Immature natural killer cell (primary cell): ENCODE measurements at places on chromosomes 13 and 19.

GRCh38 chr13:112029143-112029542 is 37.8 kb upstream of the SOX1 start:
- no peak for DNase-seq

- no peak for DNase-seq
Measured at GRCh38 chr19:31416548-31416947, 67.3 kb upstream of the TSHZ3 start.

- no peak for DNase-seq
Measured at GRCh38 chr19:48196933-48197665, 26.6 kb downstream of the ZSWIM9 start.

GRCh38 chr13:59570204-59570603 is 593.5 kb downstream of the DIAPH3 start:
- no peak for DNase-seq

DNA sequence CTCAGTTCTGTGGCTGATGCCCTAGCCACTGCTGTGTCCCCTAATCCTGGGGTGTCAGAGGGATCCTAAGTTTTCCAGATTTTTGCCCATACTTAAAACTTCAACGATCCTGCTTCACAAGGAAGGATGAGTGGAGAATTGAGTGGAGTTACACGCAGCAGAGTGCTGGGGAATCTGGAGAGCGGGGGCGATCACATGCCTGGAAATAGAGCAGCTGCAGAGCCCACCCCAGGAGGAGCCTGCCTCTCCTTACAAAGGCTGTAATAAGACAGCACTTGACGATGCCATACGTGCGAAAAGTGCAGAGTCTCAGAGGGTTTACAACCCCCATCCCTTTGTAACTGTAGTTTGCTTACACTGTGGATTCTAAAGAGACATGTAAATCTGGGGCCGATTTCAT is 40.6 kb downstream of the SUGP2 start:
- DNase-seq = no peak

GRCh38 chr13:43652760-43653159 is 134.0 kb downstream of the ENOX1 start:
- no peak for DNase-seq

- DNase-seq = no peak
Measured at GRCh38 chr13:41742917-41743552, 217.9 kb downstream of the VWA8 start.

GRCh38 chr19:28594737-28595136 is 618.2 kb downstream of the UQCRFS1 start:
- no peak for DNase-seq

- DNase-seq = no peak
Measured at GRCh38 chr13:36840718-36841250, 21.8 kb downstream of the RFXAP start.

DNA sequence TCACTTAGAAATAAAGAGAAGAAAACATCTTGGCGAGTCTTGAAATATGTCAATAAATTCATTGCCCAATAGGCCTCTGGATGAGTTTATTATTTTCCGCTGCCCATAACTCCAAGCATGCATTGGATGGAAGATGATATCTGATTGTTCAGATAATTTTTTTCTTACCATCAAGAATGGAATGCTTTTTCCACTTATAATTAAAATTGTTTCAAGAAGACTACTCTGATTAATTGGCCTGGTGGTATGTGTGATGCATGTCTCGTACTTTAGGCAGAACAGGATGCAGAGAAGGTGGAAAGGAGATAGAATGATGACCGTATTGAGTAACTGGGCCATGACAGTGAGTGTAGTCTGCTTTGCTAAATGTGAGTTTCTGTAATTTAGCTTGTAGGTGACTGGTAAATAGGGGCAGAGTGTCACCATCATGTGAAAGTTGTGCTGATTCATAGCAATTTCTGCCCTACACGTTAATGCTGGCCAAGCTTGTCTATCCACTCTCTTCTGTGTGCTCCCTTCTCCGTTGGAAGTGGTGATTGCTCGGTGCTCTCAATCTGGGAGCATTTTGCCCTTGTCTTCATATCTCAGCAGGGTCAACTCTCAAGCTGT is 13.5 kb upstream of the SPATA13 start:
- no peak for DNase-seq

- no peak for DNase-seq
Measured at GRCh38 chr13:110914081-110914330, 863 bp downstream of the ANKRD10 start.

DNA sequence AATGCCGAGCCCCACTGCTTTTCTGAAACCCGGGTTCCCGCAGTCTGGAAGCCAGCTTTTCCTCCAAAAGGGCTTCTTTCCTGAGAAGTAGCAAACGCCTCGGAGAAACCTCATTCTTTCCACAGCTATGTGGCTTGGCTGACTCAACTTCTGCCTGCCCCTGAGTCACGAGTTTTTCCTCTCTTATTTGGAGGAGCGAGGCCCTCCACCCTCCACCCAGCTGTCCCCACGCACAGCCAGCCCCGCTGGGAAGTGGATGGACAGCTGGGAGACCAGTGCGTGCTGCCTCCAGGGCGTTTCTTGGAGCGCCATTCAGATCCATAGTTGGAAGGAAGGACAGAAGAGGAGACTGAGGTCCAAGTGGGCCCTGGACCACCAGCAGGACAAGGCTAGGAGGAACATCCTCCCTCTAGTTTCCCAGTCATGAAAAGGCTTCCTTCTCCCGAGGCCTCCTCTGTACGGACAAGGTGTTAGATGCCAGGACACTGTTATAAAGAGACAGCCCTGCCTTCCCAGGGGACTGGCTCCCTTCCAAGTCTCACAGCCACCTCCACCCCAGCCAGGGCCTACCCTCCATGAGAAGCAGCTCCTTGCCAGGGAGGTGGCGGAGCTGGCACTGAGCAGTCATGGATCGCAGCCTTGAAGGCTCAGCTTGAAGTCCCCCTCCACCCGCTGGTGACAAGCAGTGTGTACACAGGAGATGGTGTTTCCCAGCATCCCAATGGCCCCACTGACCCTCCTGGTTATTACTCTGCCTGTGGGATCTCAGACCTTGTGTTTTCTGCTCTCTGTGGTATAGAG is 2.5 kb upstream of the PLEKHF1 start:
- no peak for DNase-seq

- DNase-seq = no peak
Measured at GRCh38 chr19:3403489-3404323, 37.3 kb downstream of the NFIC start.

DNA sequence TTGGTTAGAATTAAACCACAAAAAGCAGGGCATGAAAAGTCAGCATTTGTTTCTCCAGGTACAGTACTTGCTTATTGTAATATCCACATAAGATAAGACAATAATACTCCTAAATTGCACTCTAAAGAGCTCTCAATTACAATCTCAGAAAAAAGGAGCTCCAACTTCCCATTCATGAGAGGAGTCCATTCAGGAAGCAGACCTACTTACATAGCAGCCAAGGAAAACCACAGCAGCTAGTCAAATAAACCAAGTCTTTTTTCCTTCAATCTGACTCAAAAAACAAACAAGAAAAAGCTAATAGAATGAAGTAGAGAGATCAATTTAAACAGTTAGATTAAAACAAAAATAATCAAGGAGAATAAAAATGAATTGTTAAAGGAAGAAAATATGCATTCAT is 885.2 kb upstream of the SLITRK6 start:
- DNase-seq = no peak

GRCh38 chr19:29704562-29705558 is 10.2 kb downstream of the C19orf12 start:
- no peak for DNase-seq

DNA sequence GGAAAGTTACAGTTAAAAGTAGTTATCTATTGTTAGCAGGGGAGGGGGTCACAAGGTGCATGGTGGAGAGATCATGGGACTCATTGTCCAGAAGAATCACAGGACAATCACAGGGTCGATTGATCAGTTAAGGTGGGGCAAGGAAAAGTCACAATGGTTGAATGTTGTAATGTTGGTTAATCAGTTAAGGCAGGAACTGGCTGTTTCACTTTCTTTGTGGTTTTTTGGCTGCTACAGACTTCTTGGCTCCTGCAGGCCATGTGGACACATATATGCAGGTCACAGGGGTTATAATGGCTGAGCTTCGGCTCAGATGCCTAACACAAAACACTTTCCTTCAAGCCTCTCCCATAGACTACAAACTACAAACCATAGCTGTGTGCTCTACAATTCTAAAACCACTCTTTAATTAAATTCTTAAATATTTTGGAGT is 6.9 kb upstream of the ZNF431 start:
- DNase-seq = no peak

DNA sequence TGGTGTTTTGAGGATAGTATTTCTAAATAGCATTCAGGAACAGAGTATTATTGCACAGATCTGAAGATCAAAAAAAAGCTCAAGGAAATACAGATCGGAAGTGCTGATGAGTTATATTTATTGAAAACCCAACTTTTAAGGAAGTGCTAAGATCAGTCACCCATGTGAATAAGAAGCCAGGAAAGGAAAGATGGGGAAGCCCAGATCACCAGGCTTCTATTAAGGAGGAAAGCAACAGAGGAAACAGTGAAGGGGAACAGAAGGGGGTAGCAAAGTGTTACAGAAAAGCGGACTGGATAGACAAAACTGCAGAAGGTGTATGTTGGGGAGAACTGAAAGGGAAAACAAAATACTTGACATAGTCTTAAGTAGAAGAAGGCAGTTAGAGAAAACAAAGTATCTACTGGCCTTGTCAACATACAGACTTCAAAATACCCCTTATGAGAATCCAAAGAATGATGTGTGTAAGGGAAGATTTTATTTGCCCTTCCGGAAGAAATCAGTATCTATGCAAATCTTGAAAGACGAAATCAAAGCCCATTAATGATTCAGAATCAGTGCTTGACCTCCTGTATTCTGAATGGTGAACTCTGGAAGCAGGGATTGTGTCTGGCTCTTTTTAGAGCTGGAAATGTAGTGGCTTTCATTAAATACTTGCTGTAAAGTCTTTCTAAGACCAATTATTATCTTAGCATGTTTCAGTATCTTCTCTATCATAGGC is 12.1 kb downstream of the UFM1 start:
- DNase-seq = no peak

DNA sequence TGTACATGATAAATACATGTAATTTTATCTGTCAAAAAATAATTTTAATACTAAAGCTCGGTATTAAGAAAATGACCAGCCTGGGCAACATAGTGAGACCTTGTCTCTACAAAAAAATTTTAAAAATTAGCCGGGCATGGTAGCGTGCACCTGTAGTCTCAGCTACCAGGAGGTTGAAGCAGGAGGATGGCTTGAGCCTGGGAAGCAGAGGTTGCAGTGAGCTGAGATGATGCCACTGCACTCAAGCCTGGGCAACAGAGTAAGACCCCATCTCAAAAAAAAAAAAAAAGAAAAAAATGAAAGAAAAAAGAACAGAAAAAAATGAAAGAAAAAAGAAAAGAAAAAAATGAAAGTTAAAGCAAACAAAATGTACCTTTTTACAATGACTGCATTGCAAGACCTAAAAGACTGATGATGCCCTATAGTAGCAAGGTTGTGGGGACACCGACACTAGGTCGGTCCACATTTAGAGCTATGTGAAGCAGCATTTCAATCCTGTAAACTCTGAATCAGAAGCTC is 5.3 kb downstream of the ZFP14 start:
- DNase-seq = no peak

GRCh38 chr13:36382030-36382429 is 35.8 kb upstream of the SPART start:
- no peak for DNase-seq

GRCh38 chr19:39307046-39307821 is 11.0 kb downstream of the IFNL1 start:
- DNase-seq = no peak

GRCh38 chr19:49212016-49212701 is 54.6 kb downstream of the TRPM4 start:
- DNase-seq = no peak

DNA sequence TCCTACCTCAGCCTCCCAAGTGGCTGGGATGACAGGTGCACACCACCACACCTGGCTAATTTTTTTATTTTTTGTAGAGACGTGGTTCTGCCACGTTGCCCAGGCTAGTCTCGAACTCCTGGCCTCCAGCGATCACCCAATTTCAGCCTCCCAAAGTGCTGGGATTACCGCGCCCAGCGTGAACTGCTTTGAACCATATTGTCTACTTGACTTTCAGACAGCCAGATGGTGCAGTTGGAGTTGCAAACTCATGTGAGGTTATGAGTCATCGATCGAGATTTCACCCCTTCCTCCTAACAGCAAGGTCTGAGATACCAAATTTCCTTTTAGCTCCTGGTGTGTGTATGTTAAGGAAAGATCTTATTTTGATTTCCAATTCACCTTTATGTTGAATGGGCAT is 2.7 kb downstream of the SLC27A1 start:
- no peak for DNase-seq
